ENCODE measurements at places on chromosomes 2 and 18. TPM values are rescaled to one million over a fixed set of nuclear protein-coding genes. Genes with fewer than 3 reads are reported as not detected.

DNA sequence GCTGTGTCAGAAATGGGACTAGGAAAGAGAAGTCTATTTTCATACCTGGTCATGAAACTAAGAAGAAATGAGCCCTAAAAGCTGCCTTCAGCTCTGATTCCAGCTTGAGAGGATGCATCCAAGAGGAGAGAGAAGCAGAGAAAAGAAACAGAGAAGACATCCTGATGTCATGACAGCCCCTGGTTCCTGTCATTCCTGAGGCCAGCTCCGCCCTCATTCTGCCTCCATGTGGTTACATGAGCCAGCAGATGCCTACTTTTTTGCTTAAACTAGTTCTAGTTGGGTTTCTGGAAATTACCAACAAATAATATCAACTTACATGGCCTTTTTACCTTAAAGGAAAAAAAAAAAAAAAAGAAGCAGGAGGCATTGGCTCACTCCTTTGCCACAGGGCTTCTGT, 14.1 kb upstream of the ACKR3 start:
- no peak overlapping the region for H3K4me3 ChIP-seq
- no peaks in the 10 kb centered on the region for H3K4me1 ChIP-seq
- no peaks in the 10 kb centered on the region for H3K27me3 ChIP-seq
- H3K27ac ChIP-seq = no peak overlapping the region
- no peak for DNase-seq
- no peaks in the 10 kb centered on the region for H3K36me3 ChIP-seq

GRCh38 chr2:134917888-134918525, 615 bp upstream of the CCNT2 start:
- H3K27ac ChIP-seq = peak overlapping the region; percentile 99
- no peak for DNase-seq
- H3K27me3 ChIP-seq = no peaks in the 10 kb centered on the region
- H3K4me1 ChIP-seq = peaks cover 40% of the 10 kb centered on the region

DNA sequence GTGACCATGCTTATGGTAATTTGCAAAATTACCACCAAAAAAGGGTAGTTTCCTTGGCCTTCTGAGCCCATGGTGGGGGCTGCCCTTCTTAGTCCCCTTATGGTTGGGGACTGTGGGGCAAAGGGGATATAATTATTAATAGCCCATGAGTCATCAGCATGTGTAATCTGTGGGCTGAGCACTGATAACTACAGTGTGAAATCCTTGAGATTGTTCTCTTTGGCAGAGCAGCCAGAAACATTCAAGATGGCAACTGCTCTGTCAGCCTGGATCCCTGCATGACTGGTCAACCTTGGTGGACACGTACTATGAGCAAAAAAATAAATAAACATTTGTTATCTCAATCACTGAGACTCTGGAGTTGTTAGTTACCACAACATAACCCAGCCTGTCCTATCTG, 61.3 kb downstream of the MGAT4A start:
- no peak overlapping the region for H3K4me3 ChIP-seq
- H3K27ac ChIP-seq = no peak overlapping the region
- no peaks in the 10 kb centered on the region for H3K27me3 ChIP-seq
- no peak for DNase-seq
- peaks cover 13% of the 10 kb centered on the region for H3K36me3 ChIP-seq
- H3K4me1 ChIP-seq = no peaks in the 10 kb centered on the region

- peak overlapping the region; percentile 47 for H3K27ac ChIP-seq
- no peaks in the 10 kb centered on the region for H3K27me3 ChIP-seq
- no peak for DNase-seq
- H3K36me3 ChIP-seq = peaks cover 7% of the 10 kb centered on the region
- no peak overlapping the region for H3K4me3 ChIP-seq
Measured at GRCh38 chr2:47065771-47066380, 89.2 kb downstream of the STPG4 start.

GRCh38 chr18:77039196-77040130, 93.1 kb downstream of the MBP start:
- DNase-seq = no peak
- H3K27me3 ChIP-seq = no peaks in the 10 kb centered on the region
- H3K36me3 ChIP-seq = no peaks in the 10 kb centered on the region
- peaks cover 3% of the 10 kb centered on the region for H3K4me1 ChIP-seq
- no peak overlapping the region for H3K4me3 ChIP-seq

- H3K4me3 ChIP-seq = no peak overlapping the region
- no peak overlapping the region for H3K27ac ChIP-seq
- no peaks in the 10 kb centered on the region for H3K27me3 ChIP-seq
Measured at GRCh38 chr2:65361623-65362022, 70.8 kb downstream of the SPRED2 start.

Gene ZDBF2
- total RNA-seq = 4.5 TPM

- peaks cover 1% of the 10 kb centered on the region for H3K4me1 ChIP-seq
- no peaks in the 10 kb centered on the region for H3K27me3 ChIP-seq
Measured at GRCh38 chr18:44943311-44943881, 262.7 kb downstream of the SETBP1 start.

GRCh38 chr18:9217743-9218451, 81.3 kb downstream of the ANKRD12 start:
- no peaks in the 10 kb centered on the region for H3K27me3 ChIP-seq
- H3K4me1 ChIP-seq = no peaks in the 10 kb centered on the region
- DNase-seq = no peak

Gene ANKRD30B
- total RNA-seq = not detected

Gene INO80C
- 20.2 TPM for total RNA-seq

Gene STON1
- 7.6 TPM for total RNA-seq

Gene POTEC
- total RNA-seq = not detected

DNA sequence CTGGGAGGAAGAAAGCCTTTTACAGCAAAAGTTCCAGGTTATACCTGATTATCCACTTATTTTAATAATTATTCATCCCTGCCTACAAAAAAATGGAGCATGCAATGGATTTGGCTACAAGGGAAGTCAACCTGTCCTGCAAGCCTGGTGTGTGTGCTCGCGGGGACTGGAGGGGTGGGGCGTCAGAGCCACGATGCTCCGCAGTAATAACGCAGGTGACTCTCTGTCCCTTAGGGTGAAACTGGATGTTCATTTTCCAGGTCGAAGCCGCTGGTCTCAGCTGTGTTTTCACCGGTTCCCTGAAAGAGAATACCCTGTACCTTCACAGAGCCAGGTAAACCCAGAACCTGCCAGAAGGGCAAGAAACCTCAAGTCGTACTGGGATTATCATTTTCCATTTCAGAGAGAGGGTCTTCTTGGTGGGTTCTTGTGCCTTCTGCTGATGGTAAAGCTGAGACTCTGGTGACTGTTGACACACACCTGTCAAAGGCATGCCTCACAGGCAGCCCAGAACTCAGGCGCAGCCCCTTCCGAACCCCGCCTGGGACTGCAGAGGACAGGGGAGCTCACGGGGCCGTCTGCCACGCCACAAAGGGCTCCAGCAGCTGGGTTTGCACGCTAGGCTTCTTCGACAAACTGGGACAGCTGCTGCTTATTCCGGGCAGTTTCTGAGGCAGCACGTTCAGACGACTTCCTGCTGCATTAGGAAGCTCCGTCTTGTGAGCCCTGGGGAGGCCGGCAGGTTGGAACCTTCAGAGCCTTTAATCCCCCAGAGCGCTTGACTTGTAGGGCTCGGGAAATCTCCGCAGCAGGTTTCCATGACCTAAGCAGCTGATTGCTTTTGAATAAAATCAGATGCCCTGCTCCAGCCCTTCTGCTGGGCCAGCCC, 58.6 kb downstream of the KCNG2 start:
- peaks cover 6% of the 10 kb centered on the region for H3K27me3 ChIP-seq
- no peaks in the 10 kb centered on the region for H3K36me3 ChIP-seq
- peak overlapping the region; percentile 3 for H3K4me3 ChIP-seq
- peak; percentile 79 for DNase-seq
- H3K27ac ChIP-seq = no peak overlapping the region

Gene E2F6
- total RNA-seq = 15.7 TPM

- no peak overlapping the region for H3K27ac ChIP-seq
- H3K27me3 ChIP-seq = no peaks in the 10 kb centered on the region
- no peak for DNase-seq
- no peaks in the 10 kb centered on the region for H3K36me3 ChIP-seq
Measured at GRCh38 chr2:114354199-114354598, 88.2 kb upstream of the DPP10 start.

- H3K4me3 ChIP-seq = peak overlapping the region; percentile 72
- H3K27me3 ChIP-seq = peaks cover 73% of the 10 kb centered on the region
- DNase-seq = no peak
- H3K36me3 ChIP-seq = no peaks in the 10 kb centered on the region
Measured at GRCh38 chr2:144521686-144522085, 1.8 kb upstream of the ZEB2 start.

DNA sequence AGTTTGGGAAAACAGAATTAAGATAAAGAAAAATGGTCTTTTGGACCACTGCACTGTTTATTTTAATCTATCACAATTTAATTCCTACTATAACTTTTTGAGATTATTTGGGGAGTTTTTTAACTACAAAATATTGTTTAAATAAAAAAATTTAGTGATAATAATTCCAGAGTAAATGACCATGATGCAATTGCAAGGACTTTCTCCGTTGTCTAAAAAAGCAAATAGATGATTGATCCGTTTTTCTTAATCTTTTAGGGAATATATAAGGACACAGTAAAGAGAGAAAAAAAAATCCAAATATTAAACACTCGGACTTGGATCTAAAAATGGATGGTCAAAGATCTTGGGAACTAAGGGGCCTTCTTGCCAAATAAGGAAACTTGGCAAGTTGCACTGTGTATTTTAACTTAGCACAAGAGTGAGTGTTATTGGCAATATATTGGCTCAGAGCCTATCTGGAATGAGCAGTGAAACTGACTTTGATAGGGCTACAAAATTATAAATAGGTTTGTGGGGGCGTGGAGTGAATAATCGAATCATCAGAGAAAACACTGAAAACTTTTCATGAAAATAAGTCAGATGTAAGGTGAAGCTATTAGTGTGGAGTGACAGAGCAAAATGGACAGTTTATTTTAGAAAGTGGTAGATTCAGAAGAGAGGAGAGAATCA, 2.0 kb downstream of the MAP3K20 start:
- peaks cover 30% of the 10 kb centered on the region for H3K4me1 ChIP-seq
- H3K4me3 ChIP-seq = peak overlapping the region; percentile 96
- peak overlapping the region; percentile 99 for H3K27ac ChIP-seq
- H3K27me3 ChIP-seq = no peaks in the 10 kb centered on the region

Data from suprapubic skin (tissue), 4 donors.